Trophoblast cell (in vitro differentiated cells and primary cell): ENCODE measurements at places on chromosomes 1 and 21.
A peak's percentile ranks its signal among the peaks of the same experiment; 100 is the strongest.

DNA sequence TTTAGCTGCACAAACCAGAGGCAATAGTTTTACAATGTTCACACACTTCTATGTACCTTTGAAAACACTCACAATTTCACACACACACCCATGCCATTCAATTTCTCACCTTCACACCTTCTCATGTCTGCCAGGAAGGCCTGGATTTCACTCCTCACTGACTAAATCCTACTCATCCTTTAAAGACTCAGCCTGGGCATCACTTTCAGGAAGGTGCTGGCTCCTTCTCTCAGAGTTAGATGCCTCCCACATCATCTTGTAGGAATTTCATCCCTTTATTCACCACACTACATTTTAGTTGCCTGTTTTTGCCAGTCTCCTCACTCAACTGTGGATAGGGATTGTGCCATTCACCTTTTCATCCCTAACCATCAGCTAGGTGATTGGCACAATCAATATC, 2.3 kb downstream of the IL20 start:
- no peak overlapping the region for H3K27ac ChIP-seq
- no peak for DNase-seq
- H3K4me3 ChIP-seq, result no peak overlapping the region
- no peaks in the 10 kb centered on the region for H3K4me1 ChIP-seq
- no peaks in the 10 kb centered on the region for H3K36me3 ChIP-seq
- no peaks in the 10 kb centered on the region for H3K27me3 ChIP-seq

DNA sequence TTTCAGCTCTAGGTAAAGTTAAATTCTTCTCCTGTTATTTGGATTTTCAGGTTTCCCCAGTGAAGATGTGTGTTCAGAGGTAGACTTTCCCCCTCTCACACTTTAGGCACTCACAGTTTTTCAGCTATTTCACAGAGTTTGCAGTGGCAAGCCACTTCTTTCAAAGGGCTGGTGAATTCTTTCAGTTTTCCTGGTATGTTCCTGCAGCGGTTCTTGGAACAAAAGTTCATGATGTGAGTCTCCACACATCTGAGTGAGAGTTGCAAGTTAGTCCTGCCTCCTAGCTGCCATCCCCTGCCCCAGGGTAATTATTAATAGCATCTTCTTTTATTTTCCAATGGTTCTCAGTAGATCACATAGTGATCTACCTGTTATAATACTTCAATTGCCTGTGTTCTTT, 27.3 kb upstream of the CD84 start:
- no peak overlapping the region for H3K4me3 ChIP-seq
- H3K4me1 ChIP-seq, result no peaks in the 10 kb centered on the region
- no peaks in the 10 kb centered on the region for H3K27me3 ChIP-seq
- no peak overlapping the region for H3K27ac ChIP-seq
- no peaks in the 10 kb centered on the region for H3K36me3 ChIP-seq

DNA sequence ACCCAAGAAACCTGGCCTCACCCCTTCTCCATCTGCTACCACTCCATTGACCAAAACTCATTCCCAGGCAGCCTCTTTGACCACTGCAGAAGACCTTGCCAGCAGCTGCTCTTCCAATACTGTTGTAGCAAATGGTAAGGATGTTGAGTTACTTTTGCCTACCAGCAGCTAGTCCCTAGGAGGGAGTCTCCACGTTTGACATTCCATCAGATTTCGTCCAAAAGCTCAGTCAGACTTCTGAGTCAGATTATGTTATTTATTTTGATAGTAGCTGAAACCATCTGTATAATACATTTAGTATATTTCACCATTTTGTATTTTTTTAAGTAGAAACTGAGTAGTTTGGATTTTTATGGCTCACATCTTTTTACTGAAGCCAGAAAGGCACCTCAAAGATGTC, 51.5 kb upstream of the WNT2B start:
- peak; percentile 87 for DNase-seq
- no peaks in the 10 kb centered on the region for H3K27me3 ChIP-seq
- peaks cover 23% of the 10 kb centered on the region for H3K4me1 ChIP-seq
- peaks cover 22% of the 10 kb centered on the region for H3K36me3 ChIP-seq

- peaks cover 89% of the 10 kb centered on the region for H3K36me3 ChIP-seq
- DNase-seq, result no peak
- no peak overlapping the region for H3K4me3 ChIP-seq
- H3K27ac ChIP-seq, result no peak overlapping the region
- no peaks in the 10 kb centered on the region for H3K27me3 ChIP-seq
Observed at GRCh38 chr1:8361198-8361849, 43.4 kb downstream of the SLC45A1 start.

GRCh38 chr1:42380586-42381279, at the start of gene RIMKLA:
Gene RIMKLA (plus strand): TSS chr1:42380792. CDS start chr1:42380935, 143 bp downstream.
- peak within 1 kb of the TSS; percentile 76 for H3K4me3 ChIP-seq
- H3K36me3 ChIP-seq, result no peaks in the 10 kb centered on the region
- peak; percentile 58 for DNase-seq
- H3K27me3 ChIP-seq, result peaks cover 17% of the 10 kb centered on the region
- no peak within 1 kb of the TSS for H3K27ac ChIP-seq
- peaks cover 8% of the 10 kb centered on the region for H3K4me1 ChIP-seq

DNA sequence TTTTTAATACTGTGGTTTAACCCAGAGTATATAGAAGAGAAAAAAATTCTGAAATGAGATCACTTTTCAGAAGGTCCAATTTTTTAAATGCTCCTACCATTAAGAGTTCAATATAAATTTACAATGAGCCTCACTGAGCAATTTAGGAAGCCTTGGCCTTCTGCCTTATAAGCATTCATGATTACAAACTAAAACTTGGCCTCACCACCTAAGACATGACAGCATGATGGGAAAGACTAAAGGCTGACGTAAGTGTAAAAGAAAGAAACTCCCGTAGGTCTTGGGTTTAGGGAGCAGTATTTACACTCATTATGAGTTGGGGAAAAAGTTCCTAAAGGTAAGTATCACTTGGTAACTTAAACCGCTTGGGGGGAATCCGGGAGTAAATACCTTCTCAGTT, 70.7 kb upstream of the ESRRG start:
- DNase-seq, result no peak
- no peak overlapping the region for H3K4me3 ChIP-seq
- no peak overlapping the region for H3K27ac ChIP-seq
- H3K27me3 ChIP-seq, result no peaks in the 10 kb centered on the region

DNA sequence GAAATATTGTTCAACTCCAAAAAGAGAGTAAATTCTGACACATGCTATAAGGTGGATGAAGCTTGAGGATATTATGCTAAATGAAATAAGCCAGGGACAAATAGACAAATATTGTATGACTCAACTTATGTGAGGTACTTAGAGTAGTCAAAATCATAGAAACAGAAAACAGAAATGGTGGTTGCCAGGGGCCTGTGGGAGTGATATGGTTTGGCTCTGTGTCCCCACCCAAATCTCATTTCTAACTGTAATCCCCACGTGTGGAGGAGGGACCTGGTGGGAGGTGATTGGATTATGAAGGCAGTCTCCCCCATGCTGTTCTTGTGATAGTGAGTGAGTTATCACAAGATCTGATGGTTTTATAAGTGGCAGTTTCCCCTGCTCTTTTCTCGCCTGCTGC, 24.7 kb upstream of the DISP1 start:
- H3K27ac ChIP-seq, result no peak overlapping the region
- no peak overlapping the region for H3K4me3 ChIP-seq
- no peaks in the 10 kb centered on the region for H3K36me3 ChIP-seq
- H3K4me1 ChIP-seq, result no peaks in the 10 kb centered on the region
- H3K27me3 ChIP-seq, result no peaks in the 10 kb centered on the region
- DNase-seq, result no peak

DNA sequence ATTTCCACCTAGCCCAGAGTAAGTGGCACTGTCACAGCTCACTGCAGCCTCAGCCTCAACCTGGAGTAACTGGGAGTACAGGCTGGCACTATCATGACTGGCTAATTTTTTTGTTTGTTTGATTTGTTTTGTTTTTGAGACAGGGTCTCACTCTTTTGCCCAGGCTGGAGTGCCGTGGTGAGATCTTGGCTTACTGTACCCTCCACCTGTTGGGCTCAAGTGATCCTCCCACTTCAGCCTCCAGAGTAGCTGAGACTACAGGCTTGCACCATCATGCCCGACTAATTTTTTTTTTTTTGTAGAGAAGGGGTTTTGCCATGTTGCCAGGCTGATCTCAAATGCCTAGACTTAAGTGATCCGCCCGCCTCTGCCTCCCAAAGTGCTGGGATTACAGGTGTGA, 2.5 kb downstream of the UCK2 start:
- no peak overlapping the region for H3K27ac ChIP-seq
- no peaks in the 10 kb centered on the region for H3K27me3 ChIP-seq
- H3K36me3 ChIP-seq, result peaks cover 6% of the 10 kb centered on the region
- no peak for DNase-seq
- no peak overlapping the region for H3K4me3 ChIP-seq
